SJCRH30 (cell line): ENCODE measurements at places on chromosomes 12 and 14. TPM values are rescaled to one million over a fixed set of nuclear protein-coding genes. Genes with fewer than 3 reads are reported as not detected.

DNA sequence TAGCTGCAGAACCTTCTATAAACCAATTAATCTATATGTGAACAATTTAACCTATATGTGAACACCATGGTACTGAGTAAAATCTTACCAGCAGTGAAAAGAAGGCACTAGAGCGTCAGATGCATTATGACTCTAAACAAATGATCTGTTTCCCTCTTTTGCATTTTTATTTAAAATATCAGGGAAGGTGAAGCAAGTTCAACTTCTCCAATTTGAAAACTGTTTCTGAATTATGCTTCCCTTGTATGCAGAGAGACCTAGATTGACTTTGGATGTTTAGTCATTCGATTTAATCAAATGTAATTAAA lies 80.9 kb downstream of the DAD1 start:
- DNase-seq, result no peak

Gene CKAP4
- total RNA-seq, result 47.8 and 50.7 TPM in 2 replicates

Gene DHRS2
- 0.84 and 0.99 TPM in 2 replicates for total RNA-seq

Gene PZP
- total RNA-seq, result not detected in 2 replicates

- DNase-seq, result no peak
These were observed 394.2 kb downstream of the NUAK1 start for GRCh38 chr12:105744371-105745058.

DNA sequence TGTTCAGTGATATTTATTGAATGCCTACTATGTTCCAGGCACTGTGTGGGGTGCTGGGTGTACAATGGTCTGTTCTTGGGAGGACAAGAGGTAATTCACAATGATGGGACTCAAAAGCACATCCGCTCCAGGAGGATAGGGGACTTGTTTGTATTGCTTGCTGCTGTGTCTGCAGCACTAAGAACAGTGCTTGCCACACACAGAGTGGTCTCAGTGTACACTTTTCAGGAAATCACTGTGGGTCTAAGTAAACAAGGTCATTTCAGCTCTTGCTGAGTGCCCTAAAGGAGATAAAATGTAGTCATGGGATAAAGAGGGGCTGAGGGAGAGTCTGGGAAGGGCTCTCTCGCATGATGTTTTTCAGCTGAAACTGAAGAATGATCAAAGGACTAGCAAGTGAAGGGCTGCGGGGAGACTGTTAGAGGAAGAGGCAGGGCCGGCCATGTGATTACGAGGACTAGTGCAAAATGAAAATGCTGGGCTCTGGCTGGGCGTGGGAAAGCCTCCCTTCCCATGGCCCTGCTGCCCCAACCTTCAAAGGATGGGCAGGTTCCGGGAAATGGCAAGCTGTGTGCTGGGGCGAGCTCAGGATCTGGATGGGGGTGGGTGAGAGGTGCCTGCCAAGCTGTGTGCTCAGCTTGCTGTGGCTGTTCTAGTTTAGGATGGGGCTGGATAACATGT lies 39.1 kb downstream of the ADCK1 start:
- no peak for DNase-seq

GRCh38 chr14:36279306-36280190 lies 40.9 kb downstream of the MBIP start:
- DNase-seq, result no peak

Gene MYH6
- total RNA-seq, result not detected in 2 replicates

DNA sequence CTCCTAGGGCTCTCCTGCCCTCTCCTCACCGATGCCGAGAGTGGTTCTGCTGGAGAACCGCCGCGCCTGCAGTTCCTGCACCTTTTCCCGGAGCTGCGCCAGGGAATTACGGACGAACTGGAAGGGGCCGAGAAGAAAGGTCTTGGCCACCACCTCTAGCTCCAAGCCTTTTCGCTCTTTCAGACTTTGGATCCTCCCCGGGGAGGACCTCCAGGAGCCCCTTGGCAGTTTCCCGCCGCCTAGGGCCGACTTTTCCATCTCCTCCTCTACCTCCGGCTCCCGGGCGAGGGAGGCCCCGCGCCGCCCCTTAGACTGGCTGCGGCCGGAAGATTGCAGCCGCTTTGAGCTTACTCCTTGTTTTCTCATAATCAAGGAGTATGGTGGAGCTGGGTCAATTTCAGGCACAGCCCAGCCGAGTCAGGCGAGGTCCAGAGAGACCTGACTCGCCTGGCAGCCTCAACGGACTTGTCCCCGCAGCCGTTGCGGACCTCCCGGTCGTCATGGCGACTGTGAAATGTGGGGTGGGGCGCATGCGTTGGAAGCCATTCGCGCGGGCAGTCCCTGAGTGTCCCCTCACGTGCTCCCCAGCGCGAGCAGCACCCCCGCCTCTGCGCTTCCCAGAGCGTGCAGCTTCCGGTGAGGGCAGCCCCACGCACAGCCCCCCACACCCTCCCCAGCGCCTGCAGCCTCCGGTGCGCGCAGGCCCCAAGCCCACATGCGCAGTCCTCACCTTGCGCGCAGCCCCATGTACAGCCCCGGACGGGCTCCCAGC lies at the start of gene DPY19L2:
Gene DPY19L2, minus strand, starts transcription at position 466 of the 772 bp plus-strand sequence. Its CDS starts 100 bp downstream, at position 366.
- DNase-seq, result peak; percentile 76

DNA sequence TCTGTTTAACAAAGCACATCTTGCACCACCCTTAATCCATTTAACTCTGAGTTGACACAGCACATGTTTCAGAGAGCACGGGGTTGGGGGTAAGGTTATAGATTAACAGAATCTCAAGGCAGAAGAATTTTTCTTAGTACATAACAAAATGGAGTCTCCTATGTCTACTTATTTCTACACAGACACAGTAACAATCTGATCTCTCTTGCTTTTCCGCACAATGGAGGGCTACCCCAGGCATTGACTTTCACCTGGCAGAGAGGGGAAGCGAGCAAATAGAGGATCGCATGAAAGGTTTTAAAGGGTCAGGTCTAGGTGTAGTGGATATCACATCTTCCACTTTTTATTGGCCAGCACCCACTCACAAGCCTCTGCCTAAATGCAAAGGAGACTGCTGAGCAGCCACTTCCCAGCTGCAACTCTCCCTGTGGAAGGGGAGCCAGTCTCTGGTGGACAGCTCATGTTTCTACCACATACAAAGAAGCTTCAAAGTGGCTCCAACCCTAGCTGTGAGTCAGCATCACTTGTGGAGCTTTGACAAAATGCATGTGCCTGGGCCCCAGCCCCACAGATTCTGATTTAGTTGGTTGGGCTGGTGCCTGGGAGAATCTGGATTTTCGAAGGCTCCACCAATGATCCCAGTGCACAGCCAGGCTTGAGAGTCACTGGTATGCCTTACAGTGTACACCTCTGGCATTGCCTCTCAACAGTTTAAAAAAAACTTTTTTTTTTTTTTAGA lies 7.2 kb upstream of the FNTB start:
- peak; percentile 65 for DNase-seq
